Natural killer cell treated with Interleukin-12 subunit alpha and Interleukin-12 subunit beta and Interleukin-15 and Interleukin-18, amount 100 ng/mL, for 72 hours (primary cell): ENCODE measurements at places on chromosomes 2 and 18. TPM values are rescaled to one million over a fixed set of nuclear protein-coding genes. Genes with fewer than 3 reads are reported as not detected.
A peak's percentile ranks its signal among the peaks of the same experiment; 100 is the strongest.

DNA sequence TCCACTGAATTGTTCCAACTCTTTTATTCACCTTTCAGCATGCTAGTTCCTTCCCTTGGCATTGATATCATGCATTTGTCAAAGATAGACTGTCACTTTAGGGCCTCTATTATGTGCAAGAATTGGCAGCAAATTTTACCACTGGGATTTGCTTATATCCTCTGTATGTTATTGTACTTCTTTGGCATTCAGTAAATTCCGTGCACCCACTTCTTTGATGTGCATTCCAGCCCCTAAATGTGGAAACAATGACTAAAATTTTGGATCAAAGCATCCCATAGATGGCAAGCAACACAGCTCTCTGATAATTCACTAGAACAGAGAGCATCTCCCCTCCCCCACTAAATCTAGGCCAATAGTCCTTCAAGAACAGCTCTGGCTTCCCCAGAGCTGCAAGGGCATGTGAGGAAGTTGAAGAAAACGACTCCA, 399.0 kb upstream of the HNRNPA3 start:
- no peaks in the 10 kb centered on the region for H3K27me3 ChIP-seq
- H3K4me3 ChIP-seq = no peak overlapping the region
- no peak for DNase-seq
- no peaks in the 10 kb centered on the region for H3K36me3 ChIP-seq
- H3K27ac ChIP-seq = no peak overlapping the region

GRCh38 chr2:171627412-171627811, 59.9 kb upstream of the DYNC1I2 start:
- H3K4me1 ChIP-seq = no peaks in the 10 kb centered on the region
- no peak overlapping the region for H3K27ac ChIP-seq
- DNase-seq = no peak
- H3K4me3 ChIP-seq = no peak overlapping the region

DNA sequence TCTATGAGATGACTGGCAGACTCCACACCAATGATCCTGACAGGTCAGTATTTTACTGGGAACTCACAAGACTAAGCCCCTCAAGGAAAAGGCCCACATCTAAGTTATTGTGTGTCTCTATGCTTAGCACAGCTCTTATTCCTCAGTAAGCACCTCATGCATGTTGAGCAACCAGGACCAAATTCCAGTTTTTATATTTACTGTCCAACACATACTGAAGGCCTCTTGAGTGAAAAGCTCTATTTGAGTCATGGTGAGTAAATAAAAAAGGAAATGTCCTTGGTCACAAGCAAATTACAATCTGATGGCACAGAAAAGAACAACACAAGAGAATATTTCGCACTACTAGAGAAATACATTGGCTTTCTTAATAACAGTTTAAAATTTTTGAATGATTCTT, 87.9 kb upstream of the ETAA1 start:
- no peak for DNase-seq
- H3K27ac ChIP-seq = no peak overlapping the region
- no peaks in the 10 kb centered on the region for H3K4me1 ChIP-seq
- no peak overlapping the region for H3K4me3 ChIP-seq

DYSF gene
- total RNA-seq = 36.6 TPM

GRCh38 chr2:191894681-191895147, 47.8 kb upstream of the CAVIN2 start:
- H3K27me3 ChIP-seq = no peaks in the 10 kb centered on the region
- peaks cover 3% of the 10 kb centered on the region for H3K4me1 ChIP-seq
- DNase-seq = no peak
- H3K27ac ChIP-seq = no peak overlapping the region
- no peaks in the 10 kb centered on the region for H3K36me3 ChIP-seq
- H3K4me3 ChIP-seq = no peak overlapping the region

DNA sequence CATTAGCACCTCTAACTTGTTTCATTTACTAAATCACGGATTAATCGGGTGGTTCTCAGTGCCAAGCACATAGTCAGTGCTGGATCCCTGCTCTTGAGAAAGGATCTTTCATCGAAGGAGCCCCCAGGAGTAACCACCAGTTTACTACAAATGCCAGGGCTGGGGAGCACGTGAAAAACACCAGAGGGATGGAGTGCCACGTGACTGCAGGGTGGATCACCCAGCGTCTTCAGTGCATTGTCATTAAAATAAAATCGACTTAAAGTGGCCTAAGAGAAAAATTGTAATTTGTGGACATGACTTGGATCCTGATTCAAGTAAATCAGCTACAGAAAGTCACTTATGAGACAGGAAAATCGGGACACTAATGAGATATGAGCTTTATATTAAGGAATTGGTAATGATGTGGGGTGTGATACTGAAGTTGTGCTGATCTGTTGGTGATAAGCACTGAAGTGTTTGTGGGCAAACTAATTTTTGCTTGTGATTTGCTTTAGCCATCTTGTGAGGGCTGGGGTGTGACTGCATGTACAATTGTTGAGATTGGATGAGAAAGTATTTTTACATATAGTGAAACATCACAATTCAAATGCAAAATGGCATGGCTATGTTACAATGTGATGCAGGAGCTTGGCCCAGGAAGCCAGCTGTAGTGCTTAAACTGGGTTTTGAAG, 63.8 kb downstream of the NCK2 start:
- H3K27me3 ChIP-seq = no peaks in the 10 kb centered on the region
- peak overlapping the region; percentile 18 for H3K4me3 ChIP-seq
- H3K27ac ChIP-seq = peak overlapping the region; percentile 86
- peaks cover 6% of the 10 kb centered on the region for H3K36me3 ChIP-seq

GRCh38 chr2:1802469-1803216, 58.3 kb upstream of the PXDN start:
- no peaks in the 10 kb centered on the region for H3K36me3 ChIP-seq
- DNase-seq = no peak
- no peak overlapping the region for H3K27ac ChIP-seq
- no peaks in the 10 kb centered on the region for H3K27me3 ChIP-seq

DNA sequence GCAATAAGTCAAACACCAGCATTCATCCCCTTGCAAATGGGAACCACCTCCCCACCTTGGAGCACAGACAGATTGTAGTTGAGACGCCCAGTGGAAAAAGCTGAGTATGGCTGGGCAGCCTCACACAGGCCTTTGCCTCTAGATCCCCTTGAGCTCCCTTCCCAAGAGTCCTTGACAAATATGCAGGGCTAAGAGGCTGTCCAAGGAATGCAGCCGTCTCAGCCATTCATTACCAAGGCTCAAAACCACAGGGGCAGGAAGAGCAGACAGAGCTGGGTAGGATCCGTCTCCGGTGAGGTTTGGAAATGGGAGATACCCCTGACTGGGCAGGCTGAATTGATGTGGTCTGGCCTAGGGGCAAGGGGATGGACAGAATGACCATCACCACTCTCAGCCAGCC, 557.1 kb downstream of the TNS1 start:
- no peak overlapping the region for H3K27ac ChIP-seq
- DNase-seq = no peak
- H3K36me3 ChIP-seq = no peaks in the 10 kb centered on the region
- H3K4me3 ChIP-seq = no peak overlapping the region
- no peaks in the 10 kb centered on the region for H3K4me1 ChIP-seq

GRCh38 chr2:218282173-218282991, 9.9 kb downstream of the TMBIM1 start:
- no peak overlapping the region for H3K4me3 ChIP-seq
- H3K4me1 ChIP-seq = peaks cover 33% of the 10 kb centered on the region
- H3K27me3 ChIP-seq = no peaks in the 10 kb centered on the region
- DNase-seq = no peak

DNA sequence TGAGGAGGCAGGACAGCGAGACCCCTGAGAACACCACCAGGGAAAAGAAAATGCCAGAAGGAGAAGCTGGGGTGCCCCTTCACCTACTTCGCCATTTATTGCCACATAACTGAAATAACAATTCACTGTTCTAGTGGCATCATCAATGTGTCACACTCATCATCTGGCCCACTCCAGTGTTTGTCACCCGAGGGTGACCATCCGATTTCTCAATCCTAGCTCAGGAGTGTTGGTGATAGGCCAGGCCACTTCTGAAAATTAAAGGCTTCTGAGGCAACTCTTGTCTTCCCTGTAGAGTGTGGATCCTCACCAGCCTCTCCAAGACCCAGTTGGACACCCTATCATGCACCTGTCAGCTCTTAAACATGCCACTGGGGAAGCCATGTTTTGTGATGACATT, 62.9 kb upstream of the BZW1 start:
- no peaks in the 10 kb centered on the region for H3K4me1 ChIP-seq
- peaks cover 9% of the 10 kb centered on the region for H3K27me3 ChIP-seq
- DNase-seq = no peak
- no peak overlapping the region for H3K4me3 ChIP-seq

DNA sequence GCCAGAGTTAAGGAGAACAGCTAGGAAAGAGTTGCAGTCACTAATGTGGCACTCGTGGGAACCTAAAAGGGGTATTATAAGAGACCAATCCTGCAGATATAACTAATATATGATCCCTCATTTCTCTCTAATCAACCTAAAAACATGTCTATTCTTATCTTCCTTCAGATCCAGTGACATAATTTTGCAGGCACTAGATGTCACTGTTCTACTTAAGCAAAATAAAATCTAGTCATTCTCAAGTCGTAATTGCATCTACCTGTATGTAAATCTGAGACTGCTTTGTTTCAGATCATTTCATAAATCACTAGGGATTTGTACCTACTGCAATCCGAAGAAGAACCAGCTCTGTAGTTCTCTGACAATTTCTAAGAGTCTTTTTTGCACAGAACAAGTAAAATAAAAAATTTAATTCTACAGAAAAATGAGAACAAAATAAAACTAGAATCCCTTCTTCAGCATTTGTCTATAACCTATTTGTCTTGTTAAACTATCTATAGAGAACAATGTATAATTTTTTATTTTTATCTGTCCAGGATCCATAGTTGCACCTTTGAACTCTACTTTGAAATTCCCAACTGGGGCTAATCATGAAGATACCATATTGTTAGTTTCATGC, 56.5 kb upstream of the ERBB4 start:
- H3K36me3 ChIP-seq = no peaks in the 10 kb centered on the region
- H3K27me3 ChIP-seq = no peaks in the 10 kb centered on the region
- H3K4me1 ChIP-seq = no peaks in the 10 kb centered on the region
- DNase-seq = no peak
- H3K27ac ChIP-seq = no peak overlapping the region

DNA sequence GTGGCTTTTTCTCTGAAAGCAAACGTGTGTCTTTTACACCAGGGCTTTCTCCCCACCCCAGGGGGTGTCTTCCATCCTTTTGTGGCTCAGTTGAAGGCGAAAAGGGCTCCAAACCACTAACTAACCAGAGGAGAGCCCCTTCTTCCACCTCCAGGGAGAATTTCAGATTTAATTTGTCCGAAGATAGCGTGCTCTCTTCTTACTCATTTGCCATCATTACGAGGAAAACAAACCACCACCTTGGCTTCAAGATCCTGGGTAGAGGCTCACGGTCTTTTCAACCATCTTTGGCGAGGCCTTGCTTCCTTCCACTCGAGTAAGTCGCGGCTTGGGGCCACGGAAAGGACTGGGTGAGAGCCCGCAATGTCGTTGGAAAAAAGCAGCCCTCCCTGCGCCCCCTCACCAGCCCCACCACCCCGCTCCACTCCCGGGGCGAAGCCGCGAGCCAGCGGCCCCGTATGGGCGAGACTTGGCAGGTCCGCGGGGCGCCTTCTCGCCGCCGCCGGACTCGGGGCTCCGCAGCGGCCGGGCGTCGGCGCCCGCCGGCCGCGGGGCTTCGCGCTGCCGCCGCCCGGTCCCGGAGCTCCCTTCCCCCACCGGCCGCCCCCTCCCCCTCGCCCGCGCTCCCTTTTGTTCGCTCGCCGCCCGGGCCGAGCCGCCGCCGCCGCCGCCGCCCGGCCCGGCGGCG, 1.7 kb upstream of the ZNF532 start:
- H3K27me3 ChIP-seq = peaks cover 40% of the 10 kb centered on the region
- peaks cover 3% of the 10 kb centered on the region for H3K36me3 ChIP-seq
- peak overlapping the region; percentile 72 for H3K4me3 ChIP-seq

EPB41L3 gene
- total RNA-seq = not detected

ECEL1 gene
- total RNA-seq = not detected

- H3K4me1 ChIP-seq = peaks cover 83% of the 10 kb centered on the region
- peak overlapping the region; percentile 76 for H3K4me3 ChIP-seq
- no peak for DNase-seq
- H3K27ac ChIP-seq = peak overlapping the region; percentile 95
Observed at GRCh38 chr2:29013057-29013780, 32.1 kb downstream of the TOGARAM2 start.

MRPS9 gene
- total RNA-seq = 26.8 TPM

DNA sequence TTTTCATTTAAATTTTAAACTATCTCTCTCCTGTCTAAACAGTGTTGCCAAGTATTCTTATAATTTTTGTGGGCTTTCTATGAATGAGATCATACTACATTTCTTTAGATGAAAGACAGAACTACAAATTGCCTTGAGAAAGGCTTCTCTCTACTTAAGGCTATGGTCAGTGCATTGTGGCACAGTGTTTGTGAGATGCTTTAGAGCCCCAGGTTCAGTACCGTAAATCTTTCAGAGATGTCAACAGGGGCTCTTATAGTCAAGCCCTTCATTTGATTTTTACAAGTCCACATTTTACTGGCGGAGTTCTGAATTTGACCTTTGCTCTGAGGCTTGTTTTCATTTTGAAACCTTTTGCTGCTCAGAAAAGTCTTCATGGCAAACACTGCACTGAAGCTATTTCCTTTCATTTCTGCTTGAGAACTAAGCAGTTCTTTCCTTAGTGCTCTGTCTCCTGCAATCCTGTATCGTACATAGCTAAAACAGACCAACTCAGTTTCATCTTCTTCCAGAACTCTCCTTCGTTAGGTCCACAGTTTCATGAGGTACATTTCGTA, 175.2 kb downstream of the NYAP2 start:
- H3K4me1 ChIP-seq = no peaks in the 10 kb centered on the region
- H3K4me3 ChIP-seq = no peak overlapping the region
- DNase-seq = no peak
- H3K27me3 ChIP-seq = peaks cover 33% of the 10 kb centered on the region
- no peak overlapping the region for H3K27ac ChIP-seq

DNA sequence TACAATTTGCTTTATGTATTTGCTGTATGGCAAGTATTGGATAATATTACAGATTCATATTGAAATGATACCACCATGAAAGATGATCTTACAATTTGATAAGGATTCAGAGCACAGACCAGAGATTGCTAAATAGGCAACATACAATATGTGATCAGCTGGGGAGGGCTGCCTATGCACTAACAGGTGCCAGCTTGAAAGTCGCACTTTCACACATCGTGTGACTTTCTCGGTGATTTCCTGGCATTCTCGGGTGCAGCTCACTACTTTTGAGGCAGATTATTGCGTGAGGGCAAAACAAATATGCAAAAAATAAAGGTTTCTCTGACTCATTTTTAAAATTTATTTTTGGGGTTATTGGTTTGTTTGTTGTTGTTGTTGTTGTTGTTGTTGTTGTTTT, 36.0 kb downstream of the RBMS1 start:
- no peaks in the 10 kb centered on the region for H3K27me3 ChIP-seq
- H3K4me3 ChIP-seq = no peak overlapping the region
- H3K36me3 ChIP-seq = no peaks in the 10 kb centered on the region
- DNase-seq = no peak
- H3K4me1 ChIP-seq = peaks cover 8% of the 10 kb centered on the region

DNA sequence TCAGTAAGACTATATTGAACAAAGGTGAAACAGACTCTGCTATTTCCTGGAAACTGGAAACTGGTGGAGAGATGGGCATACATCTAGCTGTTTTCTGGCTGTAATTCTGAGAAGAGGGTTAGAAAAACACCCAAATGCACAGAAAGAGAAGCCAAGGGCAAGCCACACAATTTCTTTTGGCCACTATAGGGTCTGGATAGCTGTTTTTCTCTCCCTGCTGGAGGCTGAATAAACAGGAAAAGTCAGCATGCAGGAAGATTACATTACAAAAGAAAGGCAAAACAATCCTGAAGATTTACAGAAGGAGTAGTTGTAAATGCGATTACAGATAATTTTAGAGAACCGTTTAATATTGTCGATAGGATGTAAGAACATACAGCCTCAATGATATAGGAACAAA, 186.2 kb upstream of the REG3G start:
- H3K27ac ChIP-seq = no peak overlapping the region
- H3K4me3 ChIP-seq = no peak overlapping the region
- no peaks in the 10 kb centered on the region for H3K27me3 ChIP-seq
- no peaks in the 10 kb centered on the region for H3K36me3 ChIP-seq
- no peaks in the 10 kb centered on the region for H3K4me1 ChIP-seq
- no peak for DNase-seq
